ENCODE measurements at places on chromosomes 12 and 14.

DNA sequence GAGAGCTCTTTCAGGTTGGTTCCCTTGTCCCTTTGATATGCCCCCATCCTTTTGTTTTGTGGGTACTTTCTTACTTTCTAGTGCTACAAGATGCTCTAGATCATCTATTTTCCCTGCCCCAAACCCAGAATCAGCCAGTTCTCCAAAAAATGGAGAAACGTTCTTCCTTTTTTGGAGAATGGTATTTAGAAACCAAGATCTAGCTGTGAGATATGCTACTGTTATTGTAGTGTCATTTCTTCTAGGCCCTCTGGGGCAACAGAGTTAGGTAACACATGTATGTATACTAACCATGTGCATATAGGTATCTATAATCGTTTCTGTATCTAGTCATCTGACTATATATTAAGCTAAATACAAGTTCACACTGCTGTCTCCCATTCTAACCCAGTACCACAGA, 6.9 kb upstream of the IGFBP6 start:
- no peak for DNase-seq

GRCh38 chr14:88194531-88194930, 128.5 kb downstream of the KCNK10 start:
- no peak for DNase-seq

DNA sequence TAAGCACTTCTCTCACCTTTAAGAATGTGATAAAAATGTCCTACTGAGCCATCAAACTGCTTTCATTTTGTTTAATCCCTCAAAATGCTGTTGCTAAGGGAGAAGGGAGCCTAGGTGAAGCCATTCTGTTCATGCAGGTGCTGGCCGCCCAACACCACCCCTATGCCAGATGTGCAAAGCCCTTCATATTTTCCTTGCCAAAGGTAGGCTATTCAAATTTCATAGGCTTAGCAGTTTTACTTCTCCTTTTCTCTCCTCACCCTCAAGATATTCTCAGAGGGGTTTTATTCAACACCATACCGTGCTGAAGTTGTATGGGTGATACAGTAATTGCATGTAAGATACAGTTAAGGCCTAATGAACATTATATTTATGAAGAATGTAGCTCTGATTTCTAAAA, 461.7 kb downstream of the GXYLT1 start:
- DNase-seq, result no peak

GRCh38 chr12:26872625-26873024, 39.6 kb upstream of the ITPR2 start:
- DNase-seq, result no peak

DNA sequence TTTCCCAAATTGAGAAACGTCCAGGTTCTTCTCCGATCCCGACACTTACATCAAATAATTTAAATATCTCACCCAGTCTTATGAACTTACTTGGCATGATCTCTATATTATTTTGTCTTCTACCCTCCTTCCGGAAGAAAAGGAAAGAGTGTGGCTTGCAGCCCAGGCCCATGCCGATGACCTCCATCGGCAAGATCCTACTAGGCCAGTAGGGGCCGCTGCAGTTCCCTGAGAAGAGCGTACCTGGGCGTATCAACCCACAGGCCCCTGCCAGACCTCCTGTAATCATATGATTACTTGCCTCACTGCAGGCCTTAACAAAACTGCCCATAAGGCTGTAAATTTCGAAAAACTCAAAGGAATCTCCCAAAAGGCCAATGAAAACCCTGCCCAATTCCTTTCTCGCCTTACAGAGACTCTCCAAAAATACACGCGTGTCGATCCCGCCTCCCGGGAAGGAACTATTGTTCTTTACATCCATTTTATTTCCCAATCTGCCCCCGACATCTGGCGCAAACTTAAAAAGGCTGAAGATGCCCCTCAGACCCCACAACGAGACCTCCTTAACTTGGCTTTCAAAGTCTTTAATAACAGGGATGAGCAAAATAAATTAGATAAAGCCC, 69.6 kb downstream of the MOK start:
- peak; percentile 68 for DNase-seq

- DNase-seq, result no peak
Measured at GRCh38 chr14:85416771-85417170, 113.2 kb upstream of the FLRT2 start.

DNA sequence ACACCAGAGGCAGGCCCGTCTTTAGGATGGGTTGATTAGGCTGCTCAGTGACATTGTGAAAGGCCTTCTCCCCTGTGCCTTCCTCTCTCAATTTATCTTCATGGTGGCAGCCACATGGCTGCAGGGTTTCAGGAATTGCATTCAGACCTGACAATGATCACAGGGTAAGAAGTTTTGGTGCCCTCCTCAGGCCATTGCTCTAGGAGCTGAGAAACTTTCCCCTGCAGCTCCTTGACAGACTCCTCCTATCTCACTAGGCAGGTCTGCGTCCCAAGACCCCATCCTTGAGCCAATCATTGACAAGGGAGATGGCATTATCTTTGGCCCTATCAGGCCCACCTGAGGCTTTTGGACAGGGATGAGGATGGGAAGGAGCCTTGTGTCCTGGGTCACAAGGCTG, 57.4 kb upstream of the ANO4 start:
- DNase-seq, result no peak

GRCh38 chr12:72264548-72265175, 7.5 kb upstream of the TRHDE start:
- DNase-seq, result no peak

DNA sequence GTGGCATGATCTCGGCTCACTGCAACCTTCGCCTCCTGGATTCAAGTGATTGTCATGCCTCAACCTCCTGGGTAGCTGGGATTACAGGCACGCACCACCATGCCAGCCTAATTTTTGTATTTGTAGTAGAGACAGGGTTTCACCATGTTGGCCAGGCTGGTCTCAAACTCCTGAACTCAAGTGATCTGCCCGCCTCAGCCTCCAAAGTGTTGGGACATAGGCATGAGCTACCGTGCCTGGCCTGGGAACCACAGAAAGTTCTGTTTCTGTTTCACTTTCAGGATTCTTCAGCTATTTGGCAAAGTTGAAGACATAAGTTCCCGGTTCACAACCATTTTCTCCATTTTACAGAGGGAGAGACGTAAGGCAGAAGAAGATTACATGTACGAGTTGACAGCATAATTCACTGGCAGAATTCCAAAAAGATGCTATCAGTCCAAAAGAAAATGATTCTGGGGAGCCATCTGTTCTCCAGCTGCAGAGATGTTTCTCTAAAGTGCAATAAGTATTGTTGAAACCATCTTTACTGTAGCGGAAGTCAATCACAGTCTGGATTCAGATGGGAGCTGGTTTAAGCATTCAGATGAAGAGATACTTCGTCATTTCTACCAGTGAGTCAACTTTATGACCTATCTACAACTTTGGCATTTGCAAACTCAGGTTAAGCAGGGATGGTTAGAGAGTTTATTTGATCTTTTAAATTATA, 8.1 kb upstream of the RNF34 start:
- DNase-seq, result peak; percentile 31

GRCh38 chr12:79566452-79567174, 124.2 kb downstream of the PAWR start:
- no peak for DNase-seq

- no peak for DNase-seq
Measured at GRCh38 chr14:27845241-27845850, 921.2 kb upstream of the FOXG1 start.

DNA sequence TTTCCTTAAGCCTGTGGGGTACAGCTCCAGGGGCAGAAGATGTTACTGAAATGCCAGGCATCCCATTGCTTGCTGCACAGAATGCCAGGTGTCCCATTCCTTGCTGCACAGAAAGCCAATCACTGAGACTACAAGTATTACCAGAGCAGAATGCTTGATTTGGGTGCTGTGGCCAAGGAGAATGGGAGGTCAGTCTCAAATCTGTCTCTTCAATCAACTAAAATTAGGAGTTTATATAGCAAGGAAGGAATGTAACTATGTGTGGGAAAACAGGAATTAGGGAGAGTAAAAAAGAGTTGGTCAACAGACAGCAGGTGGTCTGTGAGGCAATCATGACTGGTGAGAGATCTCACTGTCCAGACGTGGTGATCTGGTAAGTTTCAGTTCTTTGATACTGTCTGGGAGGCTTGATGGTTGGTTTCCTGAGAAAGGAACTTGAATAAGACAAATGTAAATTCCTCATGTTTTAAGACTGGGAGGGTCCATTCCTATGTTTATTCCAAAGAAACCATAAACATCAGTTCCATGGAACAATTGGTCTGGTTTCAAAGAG, 31.2 kb upstream of the VASH1 start:
- no peak for DNase-seq

DNA sequence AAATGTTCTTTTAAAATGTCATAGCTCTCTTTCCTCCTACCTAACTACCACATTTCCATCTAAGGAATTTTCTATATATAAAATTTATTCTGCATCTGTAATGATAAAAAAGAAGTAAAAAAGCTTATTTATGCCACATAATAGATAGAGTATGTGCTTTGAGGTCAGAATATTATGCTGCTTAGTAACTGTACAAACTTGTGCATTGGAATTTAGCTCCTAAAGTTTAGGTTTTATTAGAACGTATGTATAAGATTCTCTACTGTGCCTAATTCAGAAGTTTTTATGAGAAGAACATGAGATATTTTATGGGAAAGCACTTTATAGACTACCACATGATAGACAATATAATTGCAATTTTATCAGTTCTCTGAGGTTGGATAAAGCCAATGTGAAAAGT, 384.6 kb downstream of the SLC16A7 start:
- DNase-seq, result no peak

- DNase-seq, result no peak
Measured at GRCh38 chr12:12302976-12303375, 36.1 kb upstream of the LRP6 start.

DNA sequence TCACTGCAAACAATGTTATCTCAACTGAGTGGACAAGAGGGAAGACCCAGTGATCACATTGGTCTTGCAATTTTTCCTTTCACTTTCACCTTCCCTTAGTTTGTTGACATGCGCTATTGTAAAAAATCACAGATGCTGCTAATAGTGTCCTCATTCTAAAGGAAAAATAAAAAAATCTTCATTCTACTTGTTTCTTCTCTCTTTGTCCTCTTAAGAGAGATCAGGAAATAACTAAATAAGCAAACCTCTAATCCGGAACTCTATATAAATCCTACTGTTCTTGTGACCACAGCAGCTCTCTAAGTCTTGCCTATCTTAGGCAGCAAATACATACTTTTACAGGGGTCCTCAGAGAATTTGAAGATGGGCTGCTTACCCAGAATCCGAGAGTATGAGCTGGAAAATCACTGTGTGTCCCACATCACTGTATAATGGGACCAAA, 257.7 kb downstream of the NAV3 start:
- no peak for DNase-seq

DNA sequence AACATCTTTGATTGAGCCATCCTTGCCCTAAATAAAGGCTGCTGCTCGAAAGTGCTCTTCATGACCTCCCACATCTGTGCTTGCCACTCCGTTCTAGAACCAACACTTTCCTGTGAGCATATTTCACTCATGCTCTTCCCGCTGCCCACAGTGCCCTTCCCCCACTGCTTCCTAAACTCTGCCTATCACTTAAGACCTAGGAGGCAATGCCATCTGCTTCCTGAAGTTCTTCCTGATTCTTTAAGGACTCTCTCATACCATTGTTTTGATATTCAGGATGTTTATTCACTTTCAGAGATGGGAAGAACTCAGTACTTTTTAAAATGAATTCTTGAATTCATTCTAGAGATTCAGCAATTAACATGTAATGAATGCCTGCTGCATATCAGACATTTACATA, 49.9 kb downstream of the ZFYVE21 start:
- DNase-seq, result no peak

GRCh38 chr12:17352164-17352563, 737.8 kb downstream of the RERGL start:
- no peak for DNase-seq

DNA sequence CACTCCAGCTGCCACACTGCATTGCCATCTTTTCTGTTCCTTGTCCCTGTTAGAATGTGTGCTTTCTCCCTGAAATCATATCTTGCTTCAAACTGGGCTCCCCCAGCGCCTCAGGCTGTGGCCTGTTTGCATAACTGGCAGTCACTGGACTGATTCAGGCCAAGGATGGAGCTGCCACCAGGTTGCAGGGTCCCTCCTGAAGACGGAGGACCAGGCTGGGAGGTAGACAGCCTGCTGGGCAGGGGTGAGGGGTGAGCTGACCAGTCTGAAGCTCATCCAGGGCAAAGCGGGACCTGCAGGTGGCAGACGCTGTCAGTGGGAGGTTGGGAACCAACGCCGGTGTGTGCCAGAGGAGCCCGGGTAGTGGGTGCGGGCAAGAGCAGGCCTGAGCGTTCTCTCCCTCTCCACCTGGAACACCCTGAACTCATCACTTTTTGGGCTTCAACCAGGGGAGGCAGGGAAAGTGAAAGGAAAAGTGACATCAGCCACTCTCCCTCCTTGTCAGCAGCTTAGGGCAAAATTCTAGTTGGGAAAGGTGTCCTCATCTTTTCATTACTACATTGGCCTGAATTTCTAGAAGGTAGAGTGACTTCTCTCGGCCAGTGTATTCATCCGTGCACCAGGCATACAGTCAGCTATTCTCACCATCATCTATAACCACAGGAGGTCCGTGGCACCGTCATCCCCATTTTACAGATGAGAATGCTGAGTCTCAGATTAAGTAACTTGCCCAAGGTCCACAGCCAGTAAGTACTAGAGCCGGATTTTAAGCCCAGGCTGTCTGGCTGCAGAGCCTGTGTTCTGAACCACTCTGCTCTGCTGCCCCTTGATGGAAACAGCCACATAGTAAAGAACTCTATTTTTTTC, 219.1 kb downstream of the SLC41A2 start:
- DNase-seq, result no peak

DNA sequence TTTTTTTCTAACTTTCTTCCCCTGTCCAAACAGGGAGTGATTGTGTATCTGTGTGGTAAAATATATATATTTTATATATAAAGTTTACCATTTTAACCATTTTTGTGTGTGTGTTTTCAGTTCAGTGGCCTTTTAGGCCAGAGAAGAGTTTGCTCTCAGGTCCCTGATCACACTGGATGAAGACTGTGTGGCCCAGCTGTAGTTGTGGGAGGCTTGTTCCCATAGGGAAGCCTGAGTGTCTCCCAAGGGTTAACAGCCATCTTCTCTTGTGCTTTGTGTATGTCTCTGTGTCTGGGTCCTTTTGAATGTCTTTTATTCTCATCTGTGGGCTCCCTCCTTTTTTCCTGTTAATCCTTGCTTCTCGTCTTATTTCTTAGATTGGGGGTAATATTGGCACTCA, 23.4 kb downstream of the CGRRF1 start:
- DNase-seq, result no peak

GRCh38 chr12:18861287-18861858, 123.5 kb downstream of the CAPZA3 start:
- no peak for DNase-seq

DNA sequence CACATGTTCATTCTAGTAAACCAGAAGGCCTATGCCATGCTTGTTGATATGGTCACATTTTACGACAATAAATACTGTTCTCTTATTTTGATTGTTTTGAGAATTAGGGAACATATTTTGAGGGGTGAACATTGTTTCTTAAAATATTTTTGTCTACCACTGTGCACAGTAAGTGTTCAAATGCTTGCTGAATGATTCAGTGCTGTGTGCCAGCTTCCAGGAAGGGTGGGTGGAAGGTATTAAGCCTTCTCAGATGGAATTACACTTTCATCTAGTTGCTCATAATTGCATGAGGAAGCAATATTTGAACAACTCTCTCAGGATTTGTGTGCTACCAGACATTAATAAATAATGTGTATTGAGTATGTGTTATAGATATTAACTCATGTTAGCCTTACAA, 15.5 kb upstream of the TMX1 start:
- DNase-seq, result no peak

Measured in activated T-helper 1 cell treated with anti-CD3 and anti-CD28 coated beads, Interleukin-12 subunit alpha, Interleukin-12 subunit beta, Interleukin-2, Interleukin-4 antibody, amounts not matched to agents 30 ng/mL and 10 ng/mL and 1 ng/mL, durations not matched to agents 14 hours and 24 hours and 36 hours (primary cell).